ENCODE measurements at places on chromosomes 7 and 10. TPM values are rescaled to one million over a fixed set of nuclear protein-coding genes. Genes with fewer than 3 reads are reported as not detected.

PSPH gene
- 28.9 TPM for total RNA-seq

CABCOCO1 gene
- 4.9 TPM for total RNA-seq

MINPP1 gene
- 27.3 TPM for total RNA-seq

CDHR3 gene
- 11.4 TPM for total RNA-seq

ERVW-1 gene
- not detected for total RNA-seq

PRSS37 gene
- not detected for total RNA-seq

LRIT1 gene
- total RNA-seq: not detected

TRIL gene
- 17.5 TPM for total RNA-seq

PTF1A gene
- total RNA-seq: 0.41 TPM

SHTN1 gene
- 50.5 TPM for total RNA-seq

CCDC126 gene
- total RNA-seq: 42.8 TPM

CROT gene
- total RNA-seq: 13.0 TPM

AUTS2 gene
- total RNA-seq: 71.3 TPM

SFTPA2 gene
- total RNA-seq: not detected

KLF14 gene
- total RNA-seq: not detected

PRPS1L1 gene
- total RNA-seq: not detected

CALML5 gene
- total RNA-seq: not detected

SFTPD gene
- total RNA-seq: 0.41 TPM

TMEM106B gene
- 46.5 TPM for total RNA-seq

FEZF1 gene
- not detected for total RNA-seq

MCM10 gene
- 2.4 TPM for total RNA-seq

ABCB1 gene
- 6.5 TPM for total RNA-seq

ENTPD1 gene
- total RNA-seq: 6.9 TPM

TDRD1 gene
- 0.41 TPM for total RNA-seq

TAS2R3 gene
- total RNA-seq: 1.2 TPM

CTTNBP2 gene
- total RNA-seq: 34.2 TPM

SFRP4 gene
- total RNA-seq: 1.2 TPM

PNLIPRP2 gene
- not detected for total RNA-seq

CASP2 gene
- total RNA-seq: 20.4 TPM

TBRG4 gene
- 60.7 TPM for total RNA-seq

STN1 gene
- total RNA-seq: 6.9 TPM

CPVL gene
- 54.6 TPM for total RNA-seq

NRG3 gene
- 12.2 TPM for total RNA-seq

SLC26A4 gene
- 4.1 TPM for total RNA-seq

FBXL13 gene
- total RNA-seq: 6.5 TPM

CPA2 gene
- total RNA-seq: not detected

Measured in frontal cortex (tissue), 4 donors.